Activated naive CD4-positive, alpha-beta T cell (primary cell): ENCODE measurements at places on chromosomes 1 and 21.

DNA sequence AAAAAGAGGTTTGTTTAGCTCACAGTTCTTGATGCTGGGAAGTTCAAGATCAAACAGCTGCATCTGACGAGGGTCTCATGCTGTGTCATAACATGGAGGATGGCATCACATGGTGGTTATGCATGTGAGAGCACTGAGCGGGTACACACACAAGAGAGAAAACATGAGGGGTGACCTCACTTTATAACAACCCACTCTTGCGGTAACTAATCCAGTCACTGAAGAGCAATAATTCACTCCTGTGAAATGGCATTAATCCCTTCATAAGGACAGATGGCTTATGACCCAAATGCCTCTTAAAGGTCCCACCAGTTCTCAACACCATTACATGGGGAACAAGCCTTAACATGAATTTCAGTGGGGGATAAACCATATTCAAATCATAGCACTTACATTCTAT is 23.2 kb upstream of the CHIT1 start:
- DNase-seq, result no peak

DNA sequence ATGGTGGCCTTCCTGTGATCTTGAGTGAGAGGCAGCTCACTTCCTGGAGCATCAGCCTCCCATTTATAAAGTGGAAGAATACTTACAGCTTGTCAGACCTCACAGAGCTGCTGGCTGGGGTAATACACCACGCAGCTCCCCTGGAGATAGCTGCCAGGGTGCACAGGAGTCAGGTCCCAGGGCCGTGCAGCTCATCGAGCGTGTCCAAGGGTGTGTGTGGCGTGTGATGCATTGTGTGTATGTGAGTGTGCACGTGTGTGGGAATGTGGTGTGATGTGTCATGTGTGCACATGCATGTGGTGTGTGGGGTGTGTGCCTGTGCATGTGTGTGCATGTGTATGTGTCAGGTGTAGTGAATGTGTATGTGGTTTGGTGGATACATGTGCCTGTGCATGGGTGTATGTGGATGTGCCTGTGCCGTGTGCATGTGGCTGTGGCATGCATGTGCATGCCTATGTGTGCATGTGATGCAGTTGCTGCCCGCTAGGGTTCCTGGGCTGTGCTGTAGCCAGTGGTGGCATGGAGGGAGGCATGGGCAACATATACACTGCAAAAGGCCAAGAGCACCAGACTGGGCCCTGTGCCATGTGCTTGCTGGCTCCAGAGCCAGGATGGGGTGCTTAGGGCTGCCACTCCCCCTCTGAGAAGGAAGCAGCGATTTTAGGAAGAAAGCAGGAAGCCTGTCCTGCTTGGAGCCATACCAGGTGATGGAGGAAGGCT is 24.6 kb downstream of the WNT3A start:
- no peak for DNase-seq

GRCh38 chr1:34745666-34746065 is 9.2 kb upstream of the GJB5 start:
- DNase-seq, result no peak

- DNase-seq, result peak; percentile 15
These were observed at the start of gene SLAMF8 for GRCh38 chr1:159826441-159827101. Gene SLAMF8 (plus strand): TSS chr1:159826873. CDS start chr1:159826899, 26 bp downstream.

GRCh38 chr1:89759036-89759435 is 61.8 kb upstream of the LRRC8D start:
- no peak for DNase-seq

DNA sequence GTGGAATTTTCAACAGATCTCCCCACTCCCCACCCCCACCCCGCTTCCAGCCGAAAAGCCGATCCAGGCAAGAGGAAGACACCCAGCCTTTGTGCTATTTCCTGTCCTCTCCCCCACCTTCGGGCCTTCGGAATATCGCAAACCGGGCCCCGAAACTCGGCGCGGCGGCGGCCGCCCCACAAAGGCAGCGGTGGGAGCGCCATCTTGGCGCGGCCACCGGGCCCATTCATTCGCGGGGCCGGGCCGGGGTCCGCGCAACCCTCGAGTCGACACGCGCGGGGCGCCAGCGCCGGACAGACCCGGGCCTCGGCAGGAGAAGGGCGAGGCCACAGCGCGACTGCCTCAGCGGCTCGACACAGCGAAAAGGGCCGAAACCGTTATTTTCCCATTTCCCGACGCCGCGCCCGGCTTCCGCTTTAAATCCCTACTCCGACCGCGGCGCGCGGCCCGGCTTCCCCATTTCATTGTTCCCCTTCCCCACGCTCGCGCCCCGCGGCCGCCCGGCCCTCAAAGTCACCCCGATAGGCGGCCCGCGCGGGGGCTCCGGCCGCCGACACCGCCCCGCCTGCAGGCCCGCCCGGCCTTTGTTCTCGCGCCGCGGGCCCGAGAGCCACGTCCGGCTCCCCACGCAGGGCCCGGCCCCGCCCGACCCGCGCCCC is 911 bp downstream of the GNB1 start:
- no peak for DNase-seq

GRCh38 chr1:35745124-35745730 is 24.6 kb downstream of the CLSPN start:
- no peak for DNase-seq

- no peak for DNase-seq
These were observed 821.3 kb downstream of the USP25 start for GRCh38 chr21:16550917-16551741.

- DNase-seq, result no peak
These were observed 1.1 kb upstream of the CDC73 start for GRCh38 chr1:193120604-193121166.

DNA sequence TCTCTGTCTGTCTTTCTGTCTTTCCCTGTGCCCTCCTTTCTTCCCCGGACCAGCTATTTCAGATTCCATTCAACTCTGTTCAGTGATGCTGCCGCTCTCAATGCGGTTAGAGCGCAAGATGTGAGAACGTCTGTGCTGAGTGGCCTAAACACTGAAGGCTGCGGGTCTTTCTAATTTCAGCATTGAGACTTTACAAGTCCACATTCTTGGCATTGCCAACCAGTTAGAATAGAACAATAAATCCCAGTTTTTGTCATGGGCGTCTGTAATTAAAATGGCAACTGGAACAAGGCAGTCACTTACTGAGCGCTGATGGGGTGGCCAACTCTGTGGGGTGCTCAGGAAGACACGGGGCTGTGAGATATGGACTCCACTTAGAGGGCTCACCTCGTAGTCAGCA is 112.8 kb downstream of the DHRS3 start:
- no peak for DNase-seq

GRCh38 chr1:81803431-81804110 is 2.8 kb downstream of the ADGRL2 start:
- DNase-seq, result no peak

GRCh38 chr1:3125546-3126368 is 56.8 kb downstream of the PRDM16 start:
- DNase-seq, result no peak

DNA sequence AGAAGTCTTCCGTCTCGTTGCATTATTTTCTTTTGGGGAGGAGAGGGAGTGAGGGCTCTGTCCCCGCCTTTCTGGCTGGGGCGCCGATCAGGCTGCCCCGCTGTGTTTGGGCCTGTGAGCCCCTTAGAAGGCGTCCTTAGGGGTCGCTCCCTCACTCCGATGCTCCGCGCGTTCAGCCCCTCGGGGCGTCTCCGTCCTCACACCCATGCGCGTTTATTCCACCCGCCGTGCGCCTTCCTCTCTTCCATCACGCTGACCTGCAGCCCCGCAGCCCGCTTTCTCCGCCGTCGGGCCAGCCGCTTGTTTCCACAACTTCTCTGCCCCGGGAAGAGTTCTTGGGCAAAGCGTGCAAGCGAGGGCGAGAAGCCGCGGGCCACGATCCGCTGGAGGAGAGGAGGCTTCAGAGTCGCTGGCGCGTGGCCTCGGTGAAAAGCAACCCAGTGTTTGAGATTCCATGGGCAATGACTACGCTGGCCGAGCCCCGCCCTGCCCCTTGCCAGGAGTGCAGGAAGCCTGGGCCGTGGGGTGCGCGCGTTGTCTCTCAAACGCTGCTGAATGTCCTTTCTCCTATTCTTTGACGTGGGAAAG is 27.7 kb downstream of the TRIM11 start:
- DNase-seq, result no peak

GRCh38 chr1:2291577-2291976 is 63.5 kb downstream of the SKI start:
- no peak for DNase-seq

DNA sequence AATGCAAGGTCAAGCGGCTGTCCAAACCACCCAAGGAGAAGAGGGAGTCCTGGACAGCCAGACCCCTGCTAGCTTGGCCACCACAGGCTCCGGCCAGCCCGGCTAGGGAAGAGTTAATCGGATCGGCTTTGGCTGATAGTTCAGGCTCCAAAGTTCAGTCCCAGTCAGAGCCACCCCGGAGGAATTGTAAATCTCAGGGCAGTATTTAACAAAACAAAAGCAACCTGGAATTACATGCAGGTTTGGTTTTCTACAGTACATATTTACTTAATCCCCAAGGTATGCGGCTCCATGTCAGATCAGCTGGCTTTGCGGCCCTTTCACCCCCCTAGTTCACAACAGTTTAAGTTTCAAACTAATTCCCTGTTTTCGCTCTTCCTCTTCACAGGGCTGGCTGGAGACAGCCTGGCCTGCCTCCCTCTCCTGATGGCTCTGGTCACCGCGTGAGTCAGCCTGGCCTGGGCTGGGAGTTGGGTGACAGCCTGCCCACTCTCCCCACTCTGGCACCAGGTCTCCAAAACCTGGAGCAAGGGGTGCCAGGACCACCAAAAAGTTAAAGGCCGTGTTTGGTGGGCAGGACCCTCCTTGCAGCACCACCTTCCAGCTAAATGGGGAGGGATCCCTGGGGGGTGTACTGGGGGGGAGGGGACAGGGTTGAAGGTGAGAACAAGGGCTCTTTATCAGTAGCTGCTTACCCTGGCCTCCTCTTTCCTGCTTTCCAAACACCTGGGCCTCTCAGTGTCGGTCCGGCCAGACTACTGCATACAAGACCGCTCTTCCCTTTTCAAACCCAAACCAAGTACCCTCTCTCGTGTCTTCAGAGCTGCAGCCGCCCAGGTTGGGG is 1.9 kb downstream of the DHRS3 start:
- DNase-seq, result no peak

DNA sequence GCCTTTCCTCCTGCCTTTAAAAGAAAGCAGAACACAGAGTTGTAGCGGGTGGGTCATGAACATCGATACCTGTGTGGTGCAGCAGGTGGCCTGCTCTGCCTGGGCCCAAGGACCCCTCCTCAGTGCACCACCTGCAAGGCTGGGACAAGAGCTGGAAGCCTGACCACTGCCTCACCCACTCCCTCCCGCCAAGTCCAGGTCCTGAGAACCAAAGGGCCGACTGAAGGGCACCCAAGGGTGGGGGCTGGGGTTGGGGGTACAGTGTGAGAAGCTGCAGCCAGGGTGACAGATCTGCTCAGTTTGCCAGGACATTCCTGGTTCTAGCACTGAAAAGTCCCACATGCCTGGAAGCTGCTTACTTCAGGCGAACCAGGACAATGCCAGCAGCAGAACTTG is 36.1 kb downstream of the NTPCR start:
- DNase-seq, result no peak

- no peak for DNase-seq
These were observed 116.0 kb downstream of the NOS1AP start for GRCh38 chr1:162185314-162186025.

DNA sequence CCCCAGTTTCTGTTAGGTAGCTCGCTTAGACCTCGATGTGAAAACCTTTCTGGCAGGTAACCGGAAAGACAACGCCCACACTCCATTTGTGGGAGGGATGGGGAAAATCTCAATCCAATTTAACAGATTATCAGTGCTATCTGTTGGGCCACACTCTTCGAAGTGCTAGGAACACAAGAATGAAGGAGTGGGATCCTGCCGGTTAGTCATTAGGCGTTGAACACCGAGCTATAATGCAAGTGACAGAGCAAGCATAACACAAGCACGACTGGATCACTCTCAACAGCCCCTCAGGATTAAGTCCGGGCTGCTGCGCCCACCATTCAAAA is 531 bp downstream of the SNIP1 start:
- no peak for DNase-seq

DNA sequence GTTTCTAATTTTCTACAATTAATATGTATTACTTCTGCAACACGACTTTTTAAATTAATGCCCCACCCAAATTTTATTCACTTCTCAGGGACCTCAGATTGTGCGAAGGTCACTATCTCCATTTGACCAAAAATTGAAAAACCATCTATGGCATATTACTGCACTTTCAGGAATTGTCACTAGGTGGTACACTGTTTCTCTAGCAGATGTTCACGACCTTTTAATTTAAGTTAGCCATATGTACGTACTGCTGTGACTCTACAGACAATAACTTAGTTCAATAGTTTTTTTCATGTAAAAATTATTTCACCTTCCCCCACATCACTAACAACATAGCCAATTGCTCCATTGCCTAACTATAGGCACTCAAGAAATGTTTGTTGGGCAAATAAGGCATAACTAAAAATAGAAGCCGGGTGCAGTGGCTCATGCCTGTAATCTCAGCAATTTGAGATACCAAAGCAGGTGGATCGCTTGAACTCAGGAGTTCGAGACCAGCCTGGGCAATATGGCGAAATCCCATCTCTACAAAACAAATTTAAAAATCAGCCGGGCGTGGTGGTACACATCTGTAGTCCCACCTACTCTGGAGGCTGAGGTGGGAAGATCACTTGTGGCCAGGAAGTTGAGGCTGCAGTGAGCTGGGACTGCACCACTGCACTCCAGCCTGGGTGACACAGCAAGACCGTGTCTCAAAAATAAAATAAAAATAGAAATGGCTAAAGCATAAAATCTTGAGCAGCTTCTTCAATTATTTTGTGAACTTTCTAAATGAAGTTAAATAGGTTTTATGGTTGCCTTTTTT is 75.7 kb upstream of the PKN2 start:
- DNase-seq, result no peak

DNA sequence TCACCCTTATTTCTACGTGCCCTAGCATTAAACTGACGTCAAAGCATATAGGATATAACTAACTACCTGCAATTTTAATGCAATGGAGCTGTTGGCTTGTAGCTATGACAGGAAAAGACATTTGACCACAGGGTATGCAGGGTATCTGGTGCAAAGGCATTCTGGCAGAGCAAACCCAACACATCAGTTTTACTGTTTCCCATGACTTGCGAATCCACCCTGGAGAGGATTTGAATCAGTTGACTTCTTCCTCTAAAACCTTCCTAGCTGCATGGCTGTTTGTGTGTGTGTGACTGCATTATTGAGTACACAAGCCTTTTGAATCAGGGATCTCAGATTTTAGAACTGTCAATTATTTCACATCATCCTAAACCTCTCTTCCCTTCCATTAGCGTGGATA is 41.7 kb upstream of the SYT14 start:
- DNase-seq, result no peak

- no peak for DNase-seq
These were observed 97.3 kb downstream of the LMX1A start for GRCh38 chr1:165259236-165259635.

DNA sequence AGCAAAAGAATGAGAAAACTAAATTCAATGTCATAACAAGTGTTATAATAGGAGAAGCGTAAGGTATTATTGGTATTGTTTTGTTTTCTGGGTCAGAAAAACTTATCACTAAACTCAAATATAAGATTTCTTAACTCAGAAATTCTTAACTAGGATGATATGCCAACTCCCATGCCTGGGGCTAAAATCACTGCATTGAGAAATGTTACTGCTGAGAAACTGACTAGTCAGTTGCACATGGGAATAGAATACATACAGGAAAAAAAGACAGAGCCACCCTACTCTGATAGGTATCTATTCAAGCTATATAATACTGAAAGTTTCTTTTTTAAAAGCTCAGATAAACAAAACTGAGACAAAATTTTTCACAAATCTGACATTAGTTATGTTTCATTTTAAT is 56.3 kb downstream of the PRPF38A start:
- no peak for DNase-seq
